ENCODE measurements at places on chromosomes 13 and 19.

GRCh38 chr19:47446534-47447469 lies 24.9 kb downstream of the SLC8A2 start:
- no peak for DNase-seq

- no peak for DNase-seq
Measured at GRCh38 chr19:5354403-5354802, 13.8 kb upstream of the PTPRS start.

DNA sequence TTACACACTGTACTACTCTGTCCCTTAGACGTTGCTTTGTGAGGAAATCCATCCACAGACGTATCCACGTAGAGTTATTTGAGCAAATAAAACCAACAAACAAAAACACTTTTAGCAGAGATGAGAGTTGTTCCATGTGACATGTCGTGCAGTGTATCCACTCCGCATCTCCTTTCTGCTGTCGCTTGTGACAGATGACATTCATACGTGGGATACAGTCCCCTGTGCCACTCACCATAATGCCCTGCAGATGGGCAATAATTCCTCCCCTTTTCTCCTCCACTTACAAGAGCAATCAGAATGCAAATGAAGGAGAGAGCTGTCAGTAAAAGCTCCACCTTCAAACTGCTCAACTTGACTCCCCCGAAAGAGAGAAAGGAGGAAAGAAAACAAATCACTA lies 26.0 kb downstream of the IRS2 start:
- DNase-seq: no peak

DNA sequence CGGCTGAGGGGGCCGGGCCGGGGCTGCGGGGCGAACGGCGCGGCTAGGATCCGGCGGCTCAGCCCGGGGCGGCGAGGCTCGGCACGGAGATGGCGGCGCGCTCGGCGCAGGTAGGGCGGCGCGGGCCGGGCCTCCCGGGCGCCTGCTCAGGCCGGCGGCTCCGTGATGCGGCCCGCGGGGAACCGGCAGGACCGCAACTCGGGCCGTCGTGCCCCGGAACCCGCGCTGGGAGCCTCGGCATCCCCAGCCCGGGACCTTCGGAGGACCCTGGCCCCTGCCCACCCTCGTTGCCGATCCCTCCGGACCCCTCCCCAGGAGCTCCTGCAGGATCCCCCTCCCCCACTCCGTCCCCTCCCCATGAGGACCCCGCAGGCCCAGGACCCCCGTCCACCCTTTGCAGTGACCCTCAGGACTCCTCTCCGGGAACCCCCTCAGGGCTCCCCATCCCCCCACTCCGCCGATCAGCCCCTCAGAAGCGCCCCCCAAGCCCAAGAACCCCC lies 304 bp downstream of the EVI5L start:
- DNase-seq: no peak

- no peak for DNase-seq
Measured at GRCh38 chr13:31967155-31967554, 64.4 kb upstream of the FRY start.

DNA sequence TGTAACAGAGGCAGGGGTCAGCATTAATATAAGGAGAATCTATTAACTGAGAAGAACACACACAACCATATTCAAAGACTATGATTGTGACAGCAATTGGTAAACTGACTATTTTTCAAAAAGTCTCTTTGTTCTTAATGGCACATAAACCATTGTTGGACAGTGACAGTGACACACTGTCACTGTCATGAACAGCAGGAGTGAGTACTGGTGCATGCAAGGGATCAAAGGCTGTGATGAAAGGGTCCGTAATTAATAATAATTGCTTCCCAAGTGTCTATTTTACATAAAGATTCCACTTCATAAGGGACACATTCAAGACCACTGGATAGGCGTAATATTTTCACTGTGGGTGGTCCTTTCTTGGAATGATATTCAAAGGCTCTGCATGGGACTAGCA lies 50.7 kb downstream of the LHFPL6 start:
- no peak for DNase-seq

GRCh38 chr19:43526884-43527859 lies at the start of gene ETHE1:
Gene ETHE1 (minus strand): TSS chr19:43527201. CDS start chr19:43527177, 24 bp downstream.
- peak; percentile 88 for DNase-seq

- DNase-seq: no peak
Measured at GRCh38 chr13:84865783-84866221, 933.4 kb downstream of the SLITRK6 start.

DNA sequence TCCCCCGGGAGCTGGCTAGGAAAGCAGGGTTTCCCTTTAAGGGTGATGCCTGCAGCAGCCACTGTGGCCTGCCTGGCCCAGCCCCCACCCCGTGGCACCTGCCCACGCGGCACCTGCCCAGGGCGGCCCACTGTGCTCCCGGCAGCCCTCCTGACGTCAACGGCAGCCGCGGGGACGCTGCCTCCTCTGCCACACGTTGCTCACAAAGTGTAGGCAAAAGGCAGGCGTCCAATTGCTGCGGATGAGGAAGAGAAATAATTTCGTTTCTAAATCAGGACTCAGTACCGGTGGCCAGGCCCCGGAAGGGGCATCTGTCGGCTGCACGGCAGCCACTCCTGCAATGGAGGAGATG lies 122.3 kb downstream of the URI1 start:
- DNase-seq: no peak

DNA sequence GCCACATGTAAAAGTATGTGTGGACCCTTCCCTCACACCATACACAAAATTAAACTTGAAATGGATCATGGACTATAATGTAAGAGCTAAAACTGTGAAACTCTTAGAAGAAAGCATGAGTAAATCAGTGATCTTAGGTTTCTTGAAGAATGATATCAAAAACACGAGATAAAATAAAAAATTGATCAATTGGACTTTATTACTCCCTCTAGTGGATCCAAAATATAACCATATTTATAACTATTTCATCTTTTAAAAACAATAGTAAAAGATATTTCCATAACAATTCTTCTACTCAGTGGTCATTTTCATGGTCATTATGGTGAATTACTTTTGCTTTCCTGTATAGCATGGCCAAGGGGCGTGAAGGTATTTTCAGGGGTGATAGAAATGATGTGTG lies 174.6 kb upstream of the LSM14A start:
- no peak for DNase-seq

- no peak for DNase-seq
Measured at GRCh38 chr19:14511229-14511593, 7.0 kb downstream of the DNAJB1 start.

GRCh38 chr13:61408571-61408970 lies 7.1 kb downstream of the PCDH20 start:
- no peak for DNase-seq

DNA sequence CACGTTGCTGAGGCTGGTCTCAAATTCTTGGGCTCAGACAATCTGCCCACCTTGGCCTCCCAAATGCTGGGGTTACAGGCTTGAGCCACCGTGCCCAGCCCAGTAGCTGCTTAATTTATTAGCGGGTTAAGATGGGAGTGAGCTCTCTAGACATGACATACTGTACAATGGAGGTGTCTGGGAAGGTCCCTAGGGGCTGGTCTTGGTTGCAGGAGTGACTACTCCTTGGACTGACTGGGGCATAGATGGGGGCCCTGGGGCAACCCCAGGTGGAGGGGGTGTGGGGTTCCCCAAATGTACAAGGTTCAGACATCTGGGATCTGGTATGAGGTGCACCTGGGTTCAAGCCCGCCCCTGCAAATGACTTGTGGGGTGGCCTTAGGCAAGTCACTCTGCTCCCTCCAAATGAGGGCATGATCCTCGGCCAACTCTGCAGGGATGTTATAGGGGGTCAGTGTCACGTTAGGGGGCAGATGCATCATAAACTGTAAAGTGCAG lies 12.8 kb downstream of the CIB3 start:
- DNase-seq: no peak

DNA sequence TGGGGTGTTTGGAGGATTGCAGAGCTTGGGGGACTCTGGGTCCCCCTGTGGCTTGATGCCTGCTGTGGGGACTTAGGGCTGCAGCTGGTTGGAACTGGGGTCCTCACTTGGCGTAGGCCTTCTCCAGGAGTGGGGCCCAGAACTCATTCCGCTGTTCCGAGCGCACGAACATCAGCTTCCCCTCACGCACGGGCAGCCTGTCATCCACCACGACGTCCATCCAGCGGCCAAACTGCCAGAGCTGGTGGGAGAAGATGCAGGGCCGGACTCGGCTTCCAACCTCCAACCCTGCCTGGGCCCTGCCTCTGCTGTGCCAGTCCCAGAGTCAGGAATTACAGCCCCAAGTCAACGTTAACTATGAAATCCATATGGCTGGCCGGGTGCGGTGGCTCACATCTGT lies 2.6 kb downstream of the CAPN12 start:
- no peak for DNase-seq

GRCh38 chr13:33352526-33352925 lies 67.0 kb upstream of the STARD13 start:
- peak; percentile 75 for DNase-seq

GRCh38 chr13:35014606-35015213 lies 72.6 kb downstream of the NBEA start:
- no peak for DNase-seq

DNA sequence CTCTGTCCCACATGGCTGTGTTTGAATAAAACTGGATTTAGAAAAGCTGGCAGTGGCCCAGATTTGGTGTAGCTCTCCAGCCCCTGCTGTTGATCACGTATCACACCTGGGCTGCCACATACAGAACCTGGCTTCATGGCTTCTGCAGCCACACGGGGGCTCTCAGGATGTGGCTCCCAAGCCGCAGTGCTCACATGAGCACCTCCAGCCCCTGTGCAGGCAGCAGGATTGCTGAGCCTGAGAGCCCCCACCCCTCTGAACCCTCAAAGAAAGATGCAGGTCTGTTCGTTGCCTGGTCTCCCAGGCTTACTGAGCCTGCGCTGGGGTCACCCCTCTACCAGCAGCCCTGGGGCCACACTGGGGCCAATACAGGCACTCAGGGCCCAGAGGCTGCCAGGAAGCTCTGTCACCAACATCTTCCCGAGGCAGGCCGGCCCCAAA lies 2.7 kb downstream of the PLEKHF1 start:
- no peak for DNase-seq

- DNase-seq: no peak
Measured at GRCh38 chr13:48954081-48954480, 21.6 kb upstream of the FNDC3A start.
